ENCODE measurements at places on chromosomes 4 and X.

- DNase-seq = no peak
Observed at GRCh38 chr4:83387012-83387411, 52.4 kb upstream of the HPSE start.

DNA sequence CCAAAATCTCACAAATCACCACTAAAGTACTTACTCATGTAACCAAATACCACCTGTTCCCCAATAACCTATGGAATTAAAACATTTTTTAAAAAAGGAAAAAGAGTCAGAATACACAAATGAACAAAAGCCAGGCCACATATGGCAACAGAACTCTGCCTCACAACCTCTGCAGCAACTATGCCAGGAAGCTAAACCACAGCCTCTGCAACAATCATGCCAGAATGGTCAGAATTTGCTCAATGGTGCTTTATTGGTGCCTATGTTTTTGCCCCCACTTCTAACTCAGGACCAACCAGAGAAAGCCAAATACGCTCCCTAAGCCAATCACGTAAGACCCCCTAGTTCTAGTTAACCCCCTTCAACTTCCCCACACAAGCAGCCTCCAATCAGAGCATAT is 69.6 kb downstream of the HOPX start:
- no peak for DNase-seq

- DNase-seq = no peak
Observed at GRCh38 chr4:171983935-171984805, 171.0 kb downstream of the GALNTL6 start.

DNA sequence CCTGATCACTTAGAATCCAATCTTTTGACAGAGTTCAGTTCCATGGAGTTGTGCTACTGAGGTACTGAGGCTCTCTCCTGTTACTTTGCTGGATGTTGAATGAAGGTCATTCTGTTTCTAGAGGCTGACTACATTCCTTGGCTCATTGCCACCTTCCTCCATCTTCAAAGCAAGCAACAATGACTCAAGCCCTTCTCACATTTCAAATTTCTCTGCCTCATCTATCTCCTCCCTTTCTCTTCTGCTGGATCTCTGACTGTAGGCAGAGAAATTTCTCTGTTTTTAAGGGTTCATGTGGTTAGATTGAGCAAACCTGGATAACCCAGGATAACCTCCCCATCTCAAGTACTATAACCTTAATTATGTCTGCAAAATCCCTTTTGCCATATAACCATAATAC is 775.4 kb downstream of the STPG2 start:
- DNase-seq = no peak

GRCh38 chr4:55903577-55903976 is 45.2 kb upstream of the CEP135 start:
- DNase-seq = no peak

DNA sequence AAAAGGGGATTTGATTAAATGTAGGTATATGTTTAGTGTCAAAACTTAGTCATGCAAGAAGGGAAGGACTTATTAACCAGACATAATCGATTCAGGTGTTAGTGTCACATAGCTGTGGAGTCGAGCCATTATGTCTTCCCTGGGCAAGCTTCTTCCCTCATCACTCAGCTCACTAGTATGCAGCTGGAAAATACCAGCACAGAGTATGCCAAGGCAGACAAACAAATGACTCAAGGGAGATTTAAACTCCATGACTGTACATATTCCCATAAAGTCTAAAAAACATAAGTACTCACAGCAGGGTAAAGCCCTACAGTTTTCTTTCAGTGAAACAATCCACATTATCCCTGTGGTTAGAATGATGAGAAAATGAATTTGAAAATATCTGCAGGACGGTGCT is 304.5 kb downstream of the CBLL2 start:
- DNase-seq = no peak

GRCh38 chrX:53048169-53049126 is at the start of gene GPR173:
Gene GPR173, plus strand, starts transcription at chrX:53048789. Its CDS starts 27,833 bp downstream, at chrX:53076622.
- no peak for DNase-seq

- DNase-seq = no peak
Observed at GRCh38 chrX:50202539-50202938, 1.7 kb upstream of the AKAP4 start.

DNA sequence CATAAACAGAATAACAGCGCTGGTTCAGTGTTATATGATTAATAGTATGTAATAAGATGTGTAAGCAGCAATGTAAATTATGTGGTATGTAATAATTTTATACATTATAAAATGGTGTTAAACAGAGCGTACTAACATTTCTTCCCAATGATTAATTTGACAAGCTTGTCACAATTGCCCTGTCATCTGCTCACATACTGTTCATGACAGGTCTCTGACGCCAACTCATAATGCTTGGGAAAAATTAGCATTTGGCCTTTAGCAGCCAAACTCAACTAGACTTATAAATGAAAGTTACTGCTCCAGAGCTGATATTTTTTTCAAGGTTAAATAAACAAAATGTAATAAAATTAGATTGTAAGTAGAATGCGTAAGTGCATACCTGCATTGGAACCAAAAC is 246.8 kb downstream of the TRAM1L1 start:
- no peak for DNase-seq

DNA sequence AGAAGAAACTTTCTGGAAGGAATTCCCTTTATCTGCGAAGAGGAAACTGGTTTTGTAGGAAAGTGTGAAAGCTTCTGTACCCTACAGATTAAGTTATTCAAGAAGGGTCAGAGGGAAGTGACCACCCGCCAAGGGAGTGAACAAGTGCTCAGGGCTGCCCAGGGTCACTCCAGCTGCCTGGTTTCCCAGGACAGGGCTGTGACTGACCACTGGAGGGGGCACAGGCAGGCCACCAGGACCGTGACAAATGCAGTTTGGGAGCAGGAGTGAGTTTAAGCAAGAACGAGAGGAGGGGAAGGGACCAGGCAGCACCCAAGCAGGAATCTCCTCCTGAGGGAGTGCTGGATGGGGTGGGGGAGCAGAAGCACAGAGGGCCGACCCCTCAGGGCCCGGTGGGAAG is 34.2 kb downstream of the ZFYVE28 start:
- no peak for DNase-seq

- DNase-seq = no peak
Observed at GRCh38 chrX:55119712-55120111, 30.9 kb downstream of the PAGE2 start.

GRCh38 chr4:11418610-11419009 is 10.1 kb downstream of the HS3ST1 start:
- DNase-seq = no peak

DNA sequence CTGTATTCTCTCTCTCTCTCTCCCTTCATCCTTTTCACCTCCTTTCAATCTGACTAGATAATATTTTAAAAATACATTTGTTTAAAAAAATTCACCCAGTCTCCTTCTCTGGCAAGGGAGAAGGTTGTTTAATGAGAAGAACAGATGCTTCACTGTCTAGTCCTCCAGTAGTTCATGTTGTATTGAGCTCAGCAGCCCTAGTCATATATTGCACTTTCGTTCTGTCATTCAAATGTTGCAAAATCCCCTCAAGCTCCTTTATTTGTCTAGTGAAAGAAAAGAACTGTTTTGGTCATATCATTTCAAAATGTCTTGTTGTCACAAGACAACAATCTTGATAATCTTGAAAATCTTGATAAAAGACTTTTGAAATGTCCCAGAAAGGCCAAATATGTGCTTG is 248.0 kb downstream of the GALNTL6 start:
- no peak for DNase-seq

- no peak for DNase-seq
Observed at GRCh38 chr4:30860978-30861377, 140.8 kb downstream of the PCDH7 start.

DNA sequence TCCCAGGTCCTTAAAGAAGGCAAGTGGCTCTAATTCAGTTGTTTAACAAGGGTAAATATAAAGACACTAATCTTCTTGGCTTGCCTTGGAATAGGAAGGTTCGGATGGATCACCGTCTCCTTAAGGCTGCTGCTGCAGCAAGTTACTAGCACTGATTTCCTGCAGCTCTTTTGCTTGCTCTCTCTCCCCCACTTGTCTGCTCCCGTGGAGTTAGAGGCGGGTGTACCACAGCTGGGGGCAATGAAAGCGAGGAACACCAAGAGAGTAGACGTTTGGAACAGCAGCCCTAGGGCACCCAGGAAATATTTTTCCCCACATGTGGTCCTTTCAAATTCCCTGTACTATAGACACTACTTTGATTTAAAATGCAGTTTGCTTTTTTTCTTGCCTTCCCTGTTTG is 202.2 kb downstream of the SH2D1A start:
- no peak for DNase-seq

GRCh38 chr4:174926958-174927357 is 8.8 kb downstream of the ADAM29 start:
- DNase-seq = no peak

- no peak for DNase-seq
Observed at GRCh38 chr4:145035494-145036136, 62.4 kb downstream of the ANAPC10 start.

GRCh38 chrX:42109428-42109827 is 186.1 kb upstream of the CASK start:
- no peak for DNase-seq

- no peak for DNase-seq
Observed at GRCh38 chrX:113429011-113429410, 588.4 kb upstream of the AMOT start.

GRCh38 chr4:13833171-13833804 is 205.8 kb upstream of the BOD1L1 start:
- DNase-seq = no peak

DNA sequence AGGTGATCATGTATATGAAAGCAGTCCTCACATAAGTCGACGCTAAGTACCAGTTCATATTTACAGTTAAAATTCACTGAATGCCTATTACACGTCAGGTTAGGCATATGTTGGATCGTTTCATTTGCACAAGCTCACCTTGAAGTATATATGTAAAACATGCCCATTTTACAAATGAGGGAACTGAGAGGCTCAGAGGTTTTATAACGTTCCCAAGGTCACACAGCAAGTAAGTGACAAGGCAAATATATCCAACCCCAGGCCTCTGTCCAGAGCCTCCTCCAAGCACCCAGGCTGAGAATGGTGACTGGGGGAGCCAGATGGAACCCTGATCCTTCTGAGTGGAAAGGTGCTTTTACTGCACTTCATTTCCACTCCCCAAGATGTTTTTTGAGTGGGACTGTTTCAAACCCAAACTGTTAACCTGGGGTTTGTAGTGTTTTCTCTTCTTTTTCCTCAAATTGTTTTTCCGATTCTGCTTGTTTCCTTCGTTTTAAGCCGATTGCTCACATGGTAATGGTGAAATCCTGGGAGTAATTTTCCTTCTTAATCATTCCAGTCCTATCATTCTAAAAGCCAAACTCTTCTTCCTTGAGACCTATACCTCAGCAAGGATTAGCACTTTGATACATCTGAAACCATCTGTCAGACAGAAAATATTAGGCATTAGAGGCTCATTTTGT is 791 bp downstream of the SMIM20 start:
- DNase-seq = no peak

DNA sequence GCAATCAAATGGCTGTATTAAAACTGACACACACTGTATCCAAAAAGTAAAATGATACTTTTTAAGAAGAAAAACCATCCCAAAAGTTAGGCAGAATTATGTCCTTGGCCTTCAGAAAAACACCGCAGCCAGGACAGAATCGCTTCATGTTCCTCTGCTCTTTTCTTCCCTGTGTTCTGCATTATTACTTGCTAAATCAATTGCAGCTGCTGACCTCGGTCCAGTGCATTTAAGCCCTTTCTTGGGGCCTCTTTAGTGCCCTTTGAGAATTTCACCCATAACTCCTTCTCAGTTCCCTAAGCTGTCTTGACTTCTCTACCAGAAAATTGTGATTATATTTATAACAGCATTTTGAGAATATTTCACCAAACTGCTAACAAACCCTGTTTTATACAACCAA is 696.9 kb downstream of the PCDH7 start:
- DNase-seq = no peak

DNA sequence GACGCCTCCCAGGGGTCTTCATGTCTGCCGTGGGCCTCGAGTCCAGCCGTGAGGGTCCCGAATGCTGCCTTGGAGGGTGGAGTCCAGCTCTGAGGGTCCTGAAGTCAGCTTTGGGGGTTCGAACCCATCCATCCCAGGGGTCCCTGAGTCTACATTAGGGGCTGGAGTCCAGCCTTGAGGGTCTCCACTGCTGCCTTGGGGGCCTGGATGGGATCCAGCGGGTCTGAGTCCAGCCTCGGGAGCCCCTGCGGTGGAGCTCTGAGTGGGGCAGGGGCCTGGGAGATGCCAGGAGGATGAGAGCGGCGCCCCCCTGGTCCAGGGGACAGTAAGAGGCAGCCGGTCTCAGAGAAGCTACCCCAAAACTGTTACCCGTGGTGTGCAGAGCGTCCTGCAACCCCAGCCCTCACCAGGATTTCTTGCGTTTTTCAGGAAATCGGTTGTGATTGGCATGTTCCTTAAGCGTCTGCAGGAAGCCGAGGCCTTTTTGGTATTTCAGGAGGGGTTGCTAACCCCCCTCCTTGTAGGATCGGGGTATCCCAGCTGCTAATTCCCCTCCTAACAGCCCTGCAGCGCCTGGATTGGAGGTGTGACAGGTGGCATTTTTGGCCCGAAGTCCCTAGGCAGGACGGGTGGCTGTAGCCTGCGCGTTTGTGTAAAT is 1.7 kb upstream of the GTPBP6 start:
- DNase-seq = no peak

DNA sequence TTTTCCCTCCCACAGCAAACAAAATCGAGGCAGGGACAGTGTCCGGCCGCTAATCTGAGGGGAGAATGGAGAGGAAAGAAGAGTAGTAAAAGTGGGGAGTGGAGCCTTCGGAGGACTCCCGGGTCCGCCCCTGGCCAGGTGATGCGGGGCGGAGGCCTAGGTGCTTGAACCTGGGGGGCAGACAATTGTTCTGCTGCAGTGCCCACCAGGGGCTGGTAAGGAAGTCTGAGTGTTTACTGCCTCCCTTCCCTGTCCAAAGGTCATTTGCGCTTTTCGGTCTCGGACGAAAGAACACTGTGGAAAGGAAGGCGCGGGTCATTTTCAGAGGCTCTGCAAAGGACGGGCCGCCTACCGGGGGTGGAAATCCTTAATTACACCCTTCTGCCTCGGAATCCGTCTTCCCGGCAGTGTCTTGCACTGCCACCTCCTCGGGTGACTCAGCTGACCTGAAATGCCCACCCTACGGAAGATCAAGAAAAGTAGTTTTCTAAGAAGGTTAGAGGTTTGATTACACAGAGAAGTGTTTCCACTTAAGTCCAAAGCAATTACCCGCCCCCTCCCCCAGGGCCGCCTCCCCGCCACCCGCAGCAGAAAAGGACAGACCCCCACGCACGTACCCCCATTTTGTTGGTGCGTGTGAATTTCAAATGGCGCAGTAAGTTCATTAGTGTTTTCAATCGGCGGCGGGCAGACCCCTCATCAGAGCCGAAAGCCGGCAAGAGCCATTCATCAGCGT is 99.9 kb upstream of the TENM3 start:
- no peak for DNase-seq

- no peak for DNase-seq
Observed at GRCh38 chrX:50801135-50801534, 12.9 kb downstream of the SHROOM4 start.

DNA sequence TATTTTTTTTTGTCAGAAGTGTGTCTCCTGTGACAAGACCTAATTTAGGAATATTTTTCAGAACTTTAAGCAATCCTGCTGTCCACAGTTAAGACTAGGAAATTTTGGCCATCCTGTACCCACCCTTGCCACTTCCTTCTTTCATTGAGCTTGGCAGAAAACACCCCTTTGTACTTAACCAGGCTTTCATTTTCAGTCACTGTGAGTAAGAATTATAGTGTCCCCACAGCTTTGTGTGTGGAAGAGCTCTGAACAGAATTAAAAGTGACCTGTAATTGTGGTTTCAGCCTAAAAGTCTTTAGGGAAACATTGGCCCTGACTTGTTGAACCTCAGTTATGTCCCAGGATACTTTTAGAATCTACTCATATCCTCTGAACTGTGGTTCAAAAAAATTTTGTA is 153.7 kb upstream of the BMP3 start:
- no peak for DNase-seq

All from activated CD4-positive, CD25-positive, alpha-beta regulatory T cell treated with anti-CD3 and anti-CD28 coated beads, Interleukin-2, amount 50 U/mL, for 16 hours (primary cell).